ENCODE measurements at places on chromosomes 2 and 18.
A peak's percentile ranks its signal among the peaks of the same experiment; 100 is the strongest.

DNA sequence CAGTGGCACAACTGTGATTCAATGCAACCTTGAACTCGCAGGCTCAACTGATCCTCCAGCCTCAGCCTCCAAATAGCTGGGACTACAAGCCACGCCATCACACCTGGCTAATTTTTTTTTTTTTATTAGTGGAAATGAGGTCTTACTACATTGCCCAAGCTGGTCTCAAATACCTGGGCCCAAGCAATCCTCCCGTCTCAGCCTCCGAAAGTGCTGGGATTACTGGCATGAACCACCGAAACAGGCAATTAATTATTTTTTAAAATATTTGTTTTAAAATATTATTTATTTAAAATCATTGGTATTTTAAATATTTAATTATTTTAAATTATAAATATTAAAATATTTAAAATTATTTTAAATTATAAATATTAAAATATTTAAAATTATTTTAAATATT, 24.5 kb downstream of the SRBD1 start:
- DNase-seq = no peak

DNA sequence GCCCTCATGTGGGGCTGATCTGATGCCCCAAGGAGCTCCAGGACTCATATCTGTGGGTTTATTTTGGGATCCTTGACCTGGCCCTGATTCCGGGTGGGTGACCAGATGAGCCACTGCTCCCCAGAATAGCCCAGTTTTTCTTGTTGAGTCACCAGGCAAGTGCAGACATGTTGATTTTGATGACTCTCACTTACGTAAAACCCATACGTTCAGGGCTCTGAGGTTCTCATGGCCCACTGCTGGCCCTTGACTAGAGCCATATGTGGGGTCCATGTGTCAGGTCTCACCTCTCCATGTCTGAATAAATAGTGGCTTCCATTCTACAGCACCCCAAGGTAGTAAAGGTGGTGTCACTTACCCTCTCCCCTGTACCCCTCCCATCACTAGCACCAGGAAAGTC, 41.9 kb downstream of the CDC42EP3 start:
- no peak for DNase-seq

DNA sequence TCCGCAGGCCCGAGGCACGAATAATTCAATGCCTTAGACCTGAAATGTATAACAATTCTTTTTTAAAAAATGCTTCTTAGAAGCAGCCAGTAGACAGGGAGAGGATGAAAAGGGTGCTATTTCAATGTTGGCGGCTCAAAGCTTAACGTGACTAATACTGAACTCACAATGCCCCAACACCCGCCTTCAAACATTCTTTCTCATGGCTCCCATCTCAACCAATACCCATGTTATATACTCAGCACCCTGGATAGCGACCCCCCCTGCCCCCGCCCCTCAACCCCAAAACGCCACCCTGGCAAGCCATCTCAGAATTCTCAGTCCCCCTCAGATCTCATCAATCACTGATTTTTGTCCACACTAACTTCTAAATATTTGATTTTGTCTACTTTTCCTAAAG, 4.4 kb downstream of the FBXO41 start:
- DNase-seq = no peak

DNA sequence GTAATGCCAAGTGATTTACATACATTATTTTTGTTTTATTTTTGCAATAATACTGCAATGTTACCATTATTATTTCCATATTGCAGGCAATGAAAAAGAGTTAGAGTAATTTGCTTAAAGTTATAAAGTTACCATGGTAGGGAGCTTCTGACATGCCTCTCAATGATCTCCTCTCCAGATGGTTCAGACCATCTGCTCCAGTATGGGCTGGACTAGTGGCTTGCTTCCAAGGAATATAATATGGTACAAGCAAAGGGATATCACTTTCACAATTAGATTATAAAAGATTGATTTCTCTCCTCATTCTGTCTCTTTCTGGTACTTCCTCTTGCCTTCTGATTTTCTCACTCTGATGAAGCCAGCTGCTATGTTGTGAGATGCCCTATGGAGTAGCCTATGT, 245.4 kb downstream of the INSIG2 start:
- no peak for DNase-seq

DNA sequence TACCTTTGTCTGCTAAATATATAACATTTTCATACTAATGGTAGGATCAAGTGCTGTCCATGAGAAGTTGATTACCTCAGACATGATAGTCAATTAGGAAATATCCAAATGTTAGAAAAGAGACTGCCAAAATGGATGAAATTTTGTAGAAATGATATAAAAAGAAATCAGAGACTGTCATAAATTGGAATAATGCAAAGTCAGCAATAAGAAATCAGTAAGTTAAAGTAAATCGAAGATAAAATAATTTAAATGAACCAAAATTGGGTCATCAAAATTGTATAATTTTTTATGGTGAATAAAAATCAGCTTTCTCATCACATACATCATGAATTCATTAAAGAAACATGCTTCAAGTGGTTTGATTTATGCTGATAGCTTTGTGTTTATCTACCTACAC, 165.3 kb upstream of the CDH2 start:
- no peak for DNase-seq

- DNase-seq = no peak
Observed at GRCh38 chr2:226639550-226639949, 160.1 kb downstream of the IRS1 start.

DNA sequence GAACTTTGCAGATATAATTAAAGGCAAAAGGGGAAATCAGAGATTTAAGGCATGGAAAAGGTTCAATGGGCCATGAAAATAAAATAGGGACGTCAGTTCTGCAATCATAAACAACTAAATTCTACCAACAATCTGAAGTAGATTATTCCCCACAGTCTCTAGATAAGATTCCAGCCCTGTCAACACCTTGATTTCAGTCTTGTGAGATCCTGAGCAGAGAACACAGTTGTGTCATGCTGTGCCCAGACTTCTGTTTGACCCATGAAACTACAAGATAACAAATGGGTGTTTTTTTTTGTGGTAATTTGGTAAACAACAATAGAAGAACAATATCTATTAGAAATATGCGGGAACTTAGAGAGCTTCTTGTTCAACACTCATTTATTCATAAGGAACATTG, 66.2 kb upstream of the RIT2 start:
- DNase-seq = no peak

DNA sequence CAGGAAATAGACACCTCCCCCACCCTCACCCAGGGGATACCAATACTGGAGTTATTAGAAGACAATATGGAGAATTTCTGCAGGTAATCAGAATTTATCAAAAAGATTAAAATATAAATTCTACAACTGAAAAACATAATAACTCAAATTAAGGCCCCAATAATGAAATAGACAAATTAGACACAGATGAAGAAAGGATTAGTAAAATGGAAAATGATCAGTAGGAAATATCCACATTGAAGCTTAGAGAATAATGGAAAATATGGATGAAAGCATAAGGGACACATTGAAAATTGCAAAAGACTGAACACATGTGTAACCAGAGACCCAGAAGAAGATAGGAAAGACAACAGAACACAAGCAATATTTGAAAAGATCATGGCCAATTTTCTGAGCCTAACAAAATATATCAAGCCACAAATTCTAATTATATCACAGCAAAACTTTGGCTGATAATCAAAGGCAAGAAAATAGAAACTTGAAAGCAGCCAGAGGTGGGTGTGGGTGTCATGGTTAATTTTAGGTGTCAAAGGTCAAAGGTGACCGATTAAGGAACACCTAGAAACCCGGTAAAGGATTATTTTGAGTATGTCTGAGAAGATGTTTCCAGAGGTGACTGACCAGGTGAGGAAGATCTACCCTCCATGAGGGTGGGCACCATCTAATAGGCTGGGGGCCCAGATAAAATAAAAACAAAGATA, 28.2 kb downstream of the BOK start:
- no peak for DNase-seq

DNA sequence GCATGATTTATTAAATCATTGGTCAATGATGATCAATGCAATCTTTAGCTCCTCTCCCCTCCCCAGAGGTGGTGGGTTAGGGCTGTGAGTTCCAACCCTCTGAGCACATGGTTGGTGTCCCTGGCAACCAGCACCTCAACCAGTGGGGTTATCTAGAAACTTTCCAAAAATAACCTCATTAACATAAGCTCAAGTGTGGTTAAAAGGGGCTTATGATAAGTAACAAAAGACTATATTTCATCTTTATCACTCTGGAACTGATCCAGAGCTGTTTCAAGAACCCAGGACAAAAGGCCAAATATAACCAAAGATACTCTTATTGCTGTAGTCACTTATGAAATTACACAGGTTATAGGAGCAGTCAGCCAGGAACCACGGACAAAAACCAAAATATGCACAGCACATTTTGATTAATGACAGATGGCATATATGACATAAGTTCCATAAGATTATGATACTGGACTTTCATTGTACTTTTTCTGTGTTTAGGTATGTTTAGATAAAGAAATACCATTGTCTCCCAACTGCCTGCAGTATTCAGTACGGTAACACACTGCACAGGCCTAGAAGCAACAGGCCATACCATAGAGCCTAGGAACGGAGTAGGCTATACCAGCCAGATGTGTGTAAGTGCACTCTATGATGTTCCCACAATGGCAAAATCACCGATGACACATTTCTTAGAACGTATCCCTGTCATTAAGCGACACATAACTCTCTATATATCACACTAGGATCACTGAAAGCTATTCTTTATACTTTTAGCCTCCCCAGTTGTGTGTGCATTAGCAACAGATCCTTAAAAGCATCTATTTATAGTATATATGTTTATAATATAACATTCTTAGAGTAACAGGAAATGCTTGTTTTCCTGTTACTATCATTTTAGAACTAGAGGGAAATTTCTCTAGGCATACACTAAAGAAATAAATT, 31.9 kb downstream of the KIDINS220 start:
- DNase-seq = no peak

- no peak for DNase-seq
Observed at GRCh38 chr18:55838841-55839240, 250.8 kb upstream of the TCF4 start.

- no peak for DNase-seq
Observed at GRCh38 chr2:16044946-16045456, 104.7 kb downstream of the MYCN start.

DNA sequence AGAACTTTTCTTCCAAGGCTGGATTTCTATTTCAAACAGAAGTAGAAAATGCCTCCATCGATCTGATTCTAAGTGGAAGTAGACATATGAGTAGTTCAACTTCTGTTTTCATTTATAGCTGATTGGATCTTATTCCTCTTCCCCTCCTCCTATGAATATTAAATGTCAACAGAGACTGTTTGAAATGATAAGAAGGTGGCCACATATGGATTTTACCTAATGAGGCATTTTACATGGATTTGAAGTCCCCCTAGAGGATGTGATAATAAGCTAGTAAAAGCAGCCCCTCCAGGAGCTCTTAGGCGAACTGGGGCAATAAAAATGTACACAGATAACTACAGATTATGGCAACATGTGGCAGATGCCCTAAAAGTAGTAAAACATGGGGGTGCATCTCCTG, 71.0 kb downstream of the UPP2 start:
- no peak for DNase-seq

- DNase-seq = peak; percentile 100
Observed at GRCh38 chr2:69914950-69915945, at the start of gene MXD1. Gene MXD1 (plus strand): TSS chr2:69915109. CDS start chr2:69915331, 222 bp downstream.

GRCh38 chr2:196012314-196012713, 56.3 kb downstream of the DNAH7 start:
- DNase-seq = no peak

- no peak for DNase-seq
Observed at GRCh38 chr2:105848367-105848766, 103.7 kb downstream of the NCK2 start.

DNA sequence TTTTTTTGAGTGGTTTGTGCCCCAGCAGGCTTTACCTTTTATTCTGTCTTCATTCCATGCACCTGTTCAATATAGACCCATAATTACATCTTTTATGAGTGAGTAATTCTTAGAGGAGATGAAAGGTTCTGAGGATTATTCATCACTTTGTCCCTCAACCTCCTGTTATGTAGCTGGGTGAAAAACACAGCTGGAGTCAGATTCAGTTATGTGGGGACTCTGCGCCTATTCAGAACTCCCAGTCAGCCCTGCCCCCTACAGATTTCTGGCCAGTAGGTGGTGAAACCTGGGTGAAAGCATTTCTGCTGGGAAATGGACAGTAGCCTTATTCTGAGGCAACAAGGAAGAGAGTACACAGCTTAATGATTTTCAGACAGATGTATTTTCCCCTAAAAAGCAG, 107.8 kb downstream of the MGAT5 start:
- DNase-seq = no peak

All from activated naive CD4-positive, alpha-beta T cell treated with anti-CD3 and anti-CD28 coated beads, Interleukin-2, amount 50 U/mL, for 16 hours (primary cell).